ENCODE measurements at places on chromosomes 16 and 17.

GRCh38 chr16:87317750-87318644 lies 805 bp upstream of the C16orf95 start:
- no peak for DNase-seq

DNA sequence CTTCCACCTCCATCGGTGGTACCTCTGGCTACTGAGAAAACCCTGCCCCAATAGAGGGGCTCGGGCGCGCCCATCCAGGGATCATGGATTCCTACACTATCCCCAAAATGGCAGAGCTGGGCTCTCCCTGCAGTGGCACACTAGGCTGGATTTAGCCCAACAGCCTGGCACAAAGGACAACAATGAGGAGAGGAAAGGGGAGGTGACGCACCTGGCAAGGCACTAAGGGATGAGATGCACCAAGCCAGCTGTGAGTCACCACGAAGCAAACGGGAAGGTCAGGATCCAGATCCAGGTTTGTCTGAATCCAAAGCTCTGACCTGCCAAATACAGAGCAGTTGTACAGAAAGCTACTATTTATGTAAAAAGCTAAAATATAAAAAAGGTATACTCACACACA lies 18.1 kb downstream of the UBE2O start:
- DNase-seq: no peak

- DNase-seq: no peak
Observed at GRCh38 chr17:1104222-1104621, 75.6 kb downstream of the ABR start.

- DNase-seq: no peak
Observed at GRCh38 chr16:82302042-82302727, 132.2 kb upstream of the MPHOSPH6 start.

- DNase-seq: no peak
Observed at GRCh38 chr16:58048494-58049231, 23.1 kb downstream of the MMP15 start.

DNA sequence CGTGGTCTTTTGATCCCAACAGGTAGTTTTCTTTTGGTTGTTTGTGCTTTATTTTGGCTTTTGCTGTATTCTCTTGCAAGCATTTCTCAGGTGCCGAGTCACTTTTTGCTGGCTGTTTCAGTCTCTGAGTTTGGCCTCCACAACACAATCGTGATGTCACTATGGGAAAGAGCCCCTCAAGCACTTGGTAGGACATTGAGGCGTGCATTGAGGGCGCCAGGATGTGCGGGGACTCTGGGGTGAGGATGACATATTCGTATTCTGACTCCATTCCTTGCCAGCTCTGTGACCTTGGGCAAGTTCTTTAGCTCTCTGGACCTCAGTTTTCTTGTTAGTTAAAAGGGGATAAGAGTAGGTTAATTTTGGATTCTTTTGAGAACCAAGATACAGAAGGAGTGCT lies 13.0 kb downstream of the KSR1 start:
- no peak for DNase-seq

DNA sequence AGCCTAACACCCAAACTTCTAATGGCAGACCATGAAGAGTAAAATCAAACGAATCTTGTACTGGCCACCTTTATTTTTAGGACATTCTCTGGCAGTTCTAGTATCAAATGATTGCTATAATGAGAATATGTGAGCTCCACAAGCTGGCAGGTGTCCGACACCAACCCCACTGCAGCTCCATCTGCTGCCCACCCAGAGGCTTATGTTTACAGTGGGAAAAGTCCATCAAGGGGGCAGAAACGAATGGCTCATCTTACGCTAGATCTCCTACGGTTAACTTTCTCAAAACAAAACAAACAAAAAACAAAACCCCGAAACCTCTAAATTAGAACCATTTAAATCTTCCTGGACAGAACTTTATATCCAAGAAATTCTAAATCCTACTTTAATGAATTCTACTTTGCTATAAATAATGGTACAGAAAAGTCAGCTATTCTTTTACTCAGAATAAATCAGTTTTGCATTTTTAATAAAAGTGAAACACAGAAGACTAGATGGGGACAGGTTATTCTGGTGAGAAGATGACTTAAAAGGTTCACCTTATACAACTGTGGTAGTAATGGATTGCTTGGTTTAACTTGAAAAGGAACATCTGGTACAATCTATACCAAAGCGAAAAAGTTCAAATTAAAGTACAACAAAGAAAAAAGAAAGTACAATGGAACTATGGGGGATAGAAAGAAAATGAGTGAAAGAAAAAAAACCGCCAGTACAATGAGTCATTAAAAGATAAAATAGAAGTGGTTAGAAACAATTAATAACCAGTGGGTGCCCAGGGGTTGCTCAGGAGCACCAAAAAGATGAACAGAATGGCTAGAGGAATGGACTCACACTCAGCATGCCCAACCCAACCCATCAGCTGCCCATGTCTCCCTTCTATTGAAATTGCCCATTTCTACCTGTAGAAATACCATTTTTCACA lies 40.2 kb downstream of the GRB2 start:
- DNase-seq: no peak

- no peak for DNase-seq
Observed at GRCh38 chr17:50316016-50316587, 29.8 kb upstream of the XYLT2 start.

- no peak for DNase-seq
Observed at GRCh38 chr17:11557727-11558452, 40.4 kb upstream of the DNAH9 start.

- DNase-seq: no peak
Observed at GRCh38 chr16:56505181-56505580, 14.6 kb downstream of the BBS2 start.

- no peak for DNase-seq
Observed at GRCh38 chr16:79282806-79283205, 317.7 kb downstream of the MAF start.

- no peak for DNase-seq
Observed at GRCh38 chr17:78454346-78454745, 75.9 kb downstream of the PGS1 start.

GRCh38 chr16:7644811-7645210 lies 312.2 kb downstream of the RBFOX1 start:
- DNase-seq: no peak

GRCh38 chr16:85856079-85856478 lies 42.9 kb upstream of the IRF8 start:
- no peak for DNase-seq

- peak; percentile 17 for DNase-seq
Observed at GRCh38 chr16:13322336-13322735, 420.9 kb downstream of the SHISA9 start.

Data from GM19239 (cell line).